ENCODE measurements at places on chromosomes 11 and 22.

DNA sequence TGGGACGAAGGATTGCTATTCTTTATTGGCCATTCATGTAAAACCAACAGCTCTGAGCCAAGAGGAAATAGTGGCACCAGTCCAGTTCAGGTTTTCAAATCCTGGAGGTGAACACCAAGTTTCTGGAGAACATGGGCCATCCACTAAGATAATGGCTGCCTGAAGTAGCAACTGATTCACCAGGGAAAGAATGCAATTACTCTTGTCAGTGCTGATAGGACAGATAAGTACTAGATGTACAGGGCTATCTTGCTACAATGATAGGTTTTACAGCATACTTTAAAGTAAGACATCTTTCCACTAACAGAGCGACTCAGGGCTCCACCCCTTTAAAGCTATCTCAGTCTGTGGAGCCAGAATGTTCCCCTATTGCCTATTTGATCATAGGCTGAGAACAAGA, 36.8 kb upstream of the APOA1 start:
- no peak for DNase-seq

DNA sequence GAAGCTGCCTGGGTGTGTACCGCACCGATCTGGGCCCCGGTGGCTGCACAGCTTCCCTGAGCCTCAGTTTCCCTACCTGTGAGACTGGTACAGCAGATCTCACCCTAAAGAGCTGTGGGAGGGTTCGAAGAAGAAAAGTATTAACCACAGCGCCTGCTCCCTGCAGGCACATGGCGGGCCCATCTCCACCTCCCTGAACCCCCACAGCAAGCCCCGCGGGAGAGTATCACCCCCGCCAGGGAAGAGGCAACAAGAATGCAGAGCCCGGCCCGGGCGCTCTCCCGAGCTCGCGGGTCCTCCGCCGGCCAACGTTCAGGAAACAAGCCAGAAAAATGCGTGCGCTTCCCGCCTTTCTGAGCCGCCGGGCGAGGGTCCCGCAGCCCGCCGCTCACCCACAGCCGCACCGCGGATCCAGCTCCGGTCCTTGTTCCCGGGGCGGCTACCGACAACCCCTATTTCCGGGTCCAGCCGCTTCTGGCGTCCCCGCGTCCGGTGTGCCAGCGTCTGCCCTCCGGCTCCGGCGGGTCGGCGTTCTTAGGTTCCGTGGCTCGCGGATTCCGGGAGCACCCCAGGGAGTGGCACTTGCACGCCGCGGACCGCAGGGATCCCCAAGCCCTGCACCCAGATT, at the start of gene TOP3B:
TOP3B (minus strand) TSS at position 450 of the 628 bp plus-strand sequence. CDS start 7,078 bp downstream, outside the sequence.
- DNase-seq, result peak; percentile 79

DNA sequence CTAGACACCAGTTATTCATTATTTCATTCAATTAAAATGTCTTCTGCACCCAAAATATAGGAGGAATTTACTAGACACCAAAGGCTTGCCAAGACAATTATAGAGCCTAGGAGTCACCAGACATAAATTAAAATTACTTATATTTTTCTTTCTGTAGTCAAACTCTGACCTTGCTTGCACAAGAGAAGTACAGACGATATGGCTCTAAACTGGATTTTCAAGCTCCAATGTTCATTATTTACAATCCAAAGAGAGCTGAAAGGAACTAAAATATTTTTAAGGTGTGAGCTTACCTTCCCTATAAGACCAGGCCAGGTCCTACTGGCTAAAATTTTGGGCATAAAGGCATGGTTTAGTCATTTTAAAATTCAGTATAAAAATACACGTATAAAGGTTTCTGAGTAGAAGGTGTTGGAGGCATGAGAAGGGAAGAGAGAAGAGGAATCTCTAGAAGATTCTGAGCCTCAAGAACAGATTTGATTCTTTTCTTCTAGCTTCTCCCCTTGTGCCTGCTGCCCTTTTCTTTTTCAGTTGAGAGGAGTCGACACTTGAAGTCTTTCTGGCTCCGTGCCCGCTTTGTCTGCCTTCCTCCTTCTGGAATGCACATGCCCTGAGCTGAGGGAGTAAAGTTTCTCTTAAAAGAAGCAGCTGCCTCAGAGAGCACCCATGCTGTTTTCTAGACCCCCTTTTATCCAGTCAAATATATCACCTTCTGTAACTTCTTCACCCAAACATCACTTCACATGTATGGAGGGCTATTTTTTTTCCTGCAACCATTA, 13.5 kb downstream of the C11orf97 start:
- DNase-seq, result no peak

GRCh38 chr22:37765953-37766576, 41.7 kb upstream of the GCAT start:
- DNase-seq, result no peak

DNA sequence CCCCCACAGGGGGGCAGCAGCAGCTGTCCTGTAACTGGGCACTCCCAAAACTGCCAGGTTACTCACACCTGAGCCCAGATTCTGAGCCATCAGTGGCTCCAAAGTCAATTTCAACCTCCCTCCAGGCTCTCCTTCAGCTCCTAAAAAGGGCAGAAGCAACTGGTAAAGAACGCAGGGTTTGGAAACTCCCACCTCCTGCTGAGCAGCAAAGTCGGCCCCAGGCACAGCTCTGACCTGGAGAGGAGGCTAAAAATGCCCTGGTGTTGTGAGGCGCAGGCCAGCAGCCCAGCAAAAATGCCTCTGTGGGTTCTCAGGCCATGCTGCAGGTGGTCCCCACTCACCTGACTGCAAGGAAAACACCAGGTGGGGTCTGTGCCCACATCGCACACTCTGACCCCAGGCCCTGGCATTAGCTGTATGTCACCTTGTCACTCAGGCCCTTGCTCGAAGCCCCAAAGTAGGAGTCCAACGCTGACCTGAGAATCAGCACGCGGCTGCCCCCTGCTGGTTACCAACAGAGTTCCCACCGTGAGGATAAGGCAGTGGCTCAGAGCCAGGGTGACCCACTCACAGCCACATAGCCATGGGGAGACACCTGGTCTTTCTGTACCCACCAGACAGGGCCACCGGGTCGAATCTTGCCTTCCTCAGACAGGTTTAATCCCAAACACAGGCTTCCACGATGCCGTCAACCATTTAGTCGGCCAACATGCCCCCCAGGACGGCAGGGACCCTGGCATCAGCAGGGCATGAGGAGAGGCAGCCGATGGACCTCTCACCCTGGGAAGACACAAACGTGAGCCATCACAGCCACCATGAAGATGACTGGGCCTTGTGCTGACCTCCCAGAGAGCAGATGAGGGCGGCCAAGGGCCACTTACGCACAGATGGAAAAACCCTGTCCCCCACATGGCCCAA, 11.1 kb downstream of the POLR3H start:
- peak; percentile 39 for DNase-seq

GRCh38 chr11:64453466-64453865, 94.5 kb downstream of the RPS6KA4 start:
- no peak for DNase-seq

DNA sequence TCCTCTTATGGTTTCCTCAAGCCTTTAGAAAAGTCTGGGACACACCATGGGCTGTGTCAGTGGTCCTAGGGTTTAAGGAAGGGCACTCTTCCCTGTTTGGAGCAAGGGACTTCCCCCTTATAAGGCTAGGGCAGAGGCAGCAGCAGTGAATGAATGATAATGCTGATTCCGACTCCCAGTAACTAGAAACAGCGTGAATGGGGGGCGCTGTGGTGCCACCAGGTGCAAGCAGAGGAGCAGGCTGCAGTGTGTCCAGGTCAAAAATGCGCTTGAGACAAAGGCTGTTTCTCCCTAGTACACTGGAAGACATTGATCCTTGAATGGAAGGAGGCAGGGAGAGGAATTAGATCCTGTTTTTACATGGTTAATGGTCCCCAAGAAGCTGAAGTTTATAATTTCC, 11.6 kb upstream of the RIC3 start:
- DNase-seq, result no peak

DNA sequence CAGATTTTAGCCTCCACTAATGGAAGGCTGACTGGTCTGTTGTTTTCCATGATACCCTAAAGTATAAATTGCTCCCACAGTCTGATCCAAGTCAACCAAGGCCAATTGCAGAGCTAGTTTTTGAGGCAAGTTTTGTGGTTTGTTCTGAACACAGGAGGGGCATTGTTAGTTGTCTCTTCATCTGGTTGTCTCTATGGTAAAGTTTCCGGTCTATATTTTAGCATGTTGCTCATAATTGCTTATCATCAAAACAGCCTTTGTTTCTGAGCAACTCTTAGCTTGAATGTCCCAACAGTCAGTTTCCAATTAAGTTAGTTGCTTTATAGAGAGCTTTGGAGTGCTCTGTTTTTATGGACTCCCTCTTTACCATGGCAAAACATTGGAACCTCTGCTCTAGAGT, 217.6 kb upstream of the CARD18 start:
- no peak for DNase-seq

GRCh38 chr11:71140206-71140919, 112.0 kb downstream of the SHANK2 start:
- DNase-seq, result no peak

DNA sequence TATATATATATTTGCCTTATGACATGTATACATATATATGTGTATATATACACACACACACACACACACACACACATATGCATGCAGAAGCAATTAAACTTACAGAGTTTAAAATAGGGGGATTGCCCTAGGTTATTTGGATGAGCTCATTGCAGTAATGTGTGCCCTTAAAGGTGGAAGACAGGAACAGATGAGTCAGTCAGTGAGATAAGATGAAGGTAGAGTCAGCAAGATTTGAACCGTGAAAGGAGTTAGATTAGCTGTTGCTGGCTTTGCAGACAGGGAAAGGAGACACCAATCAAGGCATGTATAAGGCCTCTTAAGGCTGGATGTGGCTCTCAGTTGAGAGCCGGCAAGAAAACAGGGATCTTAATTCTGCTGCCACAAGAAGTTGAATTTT, 902.4 kb upstream of the RAG2 start:
- DNase-seq, result no peak

DNA sequence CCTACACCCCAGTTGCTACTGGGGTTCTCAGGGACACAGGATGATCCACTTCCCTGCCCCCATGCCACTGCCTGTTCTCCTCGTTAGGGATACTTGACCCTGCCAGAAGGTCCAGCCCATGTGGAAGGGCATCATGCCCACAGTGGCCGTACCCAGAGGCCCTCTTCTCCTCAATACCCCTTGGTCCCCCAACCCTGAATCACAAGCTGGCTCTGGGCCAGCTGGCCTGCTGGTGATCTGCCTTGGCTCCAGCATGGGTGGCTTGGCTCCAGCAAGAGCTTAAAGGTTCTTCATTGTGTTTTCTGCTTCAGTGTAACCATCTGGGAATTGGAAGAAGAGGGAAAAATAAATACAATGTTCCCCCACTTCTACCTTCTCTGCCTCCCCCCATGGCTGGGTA, 11.1 kb upstream of the TPBGL start:
- DNase-seq, result no peak

DNA sequence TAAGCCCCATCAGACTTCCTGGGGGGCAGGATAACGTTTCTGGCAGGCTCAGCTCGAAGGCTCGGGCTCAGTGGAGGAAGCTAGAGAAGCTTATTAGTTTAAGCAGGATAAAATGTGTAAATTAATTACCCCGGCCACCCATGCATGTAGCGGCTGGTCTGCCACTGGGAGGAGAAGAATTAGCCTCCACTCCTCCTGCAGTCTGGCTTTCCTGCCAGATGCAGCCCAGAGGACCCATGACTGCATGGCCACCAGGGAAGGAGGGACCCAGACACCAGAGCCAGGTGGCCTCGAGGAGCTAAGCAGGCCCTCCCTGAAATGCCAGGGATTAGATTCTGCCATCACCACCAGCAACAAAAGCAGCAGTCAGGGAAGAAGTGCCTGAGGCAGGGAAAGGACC, 32.3 kb downstream of the TRIM29 start:
- DNase-seq, result no peak

- no peak for DNase-seq
These were observed 1391.3 kb downstream of the TBC1D22A start for GRCh38 chr22:48153726-48154125.

GRCh38 chr11:31806928-31807798, 4.0 kb downstream of the PAX6 start:
- DNase-seq, result no peak

- no peak for DNase-seq
These were observed 2.4 kb downstream of the TSKU start for GRCh38 chr11:76785513-76785912.

DNA sequence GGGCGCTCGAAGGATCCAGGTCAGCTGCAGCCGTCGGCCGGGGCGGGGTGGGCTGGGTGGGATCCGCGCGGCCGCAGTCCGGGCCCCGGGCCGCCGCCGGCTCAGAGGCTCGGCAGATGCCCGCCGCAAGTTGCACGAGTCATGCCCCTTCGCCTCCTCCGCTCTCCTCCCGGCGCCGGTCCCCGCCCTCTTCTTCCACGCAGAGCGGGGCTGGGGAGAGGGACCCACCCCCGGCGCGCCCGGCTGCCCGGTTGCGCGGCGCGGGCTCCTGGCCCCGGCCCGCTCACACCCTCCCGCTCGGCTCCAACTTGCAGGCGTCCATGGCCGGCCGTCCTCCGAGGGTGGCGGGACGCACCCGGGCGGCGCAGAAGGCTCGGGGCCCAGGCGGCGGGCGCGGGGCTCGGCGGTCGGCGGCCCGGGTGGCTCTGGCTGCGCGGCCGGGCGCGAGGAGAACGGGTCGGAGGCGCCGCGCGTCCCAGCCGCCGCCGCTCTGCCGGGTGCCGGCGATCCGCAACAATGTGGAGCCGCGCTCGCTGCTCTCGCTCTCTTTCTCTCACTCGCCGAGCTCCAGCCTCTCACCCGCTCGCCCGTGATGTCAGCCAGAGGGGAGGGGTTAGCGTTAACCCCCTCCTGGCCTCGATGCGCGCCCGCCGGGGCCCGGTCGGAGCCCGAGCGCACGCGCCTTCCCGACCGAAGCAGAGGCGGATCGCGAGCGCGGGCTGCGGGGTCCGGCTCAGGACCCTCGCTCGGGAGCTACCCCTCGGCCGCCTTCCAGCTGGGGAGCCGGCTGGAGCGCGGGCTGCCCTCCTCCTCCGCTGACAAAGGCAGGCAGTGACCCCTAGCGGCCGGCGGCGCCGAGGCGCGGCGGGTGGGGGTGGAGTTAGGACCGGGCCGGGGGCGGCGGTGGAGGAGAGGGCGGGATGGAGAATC, at the start of gene NECTIN1:
NECTIN1 (minus strand) TSS at position 550 of the 930 bp plus-strand sequence. CDS start 647 bp downstream, outside the sequence.
- DNase-seq, result peak; percentile 80

DNA sequence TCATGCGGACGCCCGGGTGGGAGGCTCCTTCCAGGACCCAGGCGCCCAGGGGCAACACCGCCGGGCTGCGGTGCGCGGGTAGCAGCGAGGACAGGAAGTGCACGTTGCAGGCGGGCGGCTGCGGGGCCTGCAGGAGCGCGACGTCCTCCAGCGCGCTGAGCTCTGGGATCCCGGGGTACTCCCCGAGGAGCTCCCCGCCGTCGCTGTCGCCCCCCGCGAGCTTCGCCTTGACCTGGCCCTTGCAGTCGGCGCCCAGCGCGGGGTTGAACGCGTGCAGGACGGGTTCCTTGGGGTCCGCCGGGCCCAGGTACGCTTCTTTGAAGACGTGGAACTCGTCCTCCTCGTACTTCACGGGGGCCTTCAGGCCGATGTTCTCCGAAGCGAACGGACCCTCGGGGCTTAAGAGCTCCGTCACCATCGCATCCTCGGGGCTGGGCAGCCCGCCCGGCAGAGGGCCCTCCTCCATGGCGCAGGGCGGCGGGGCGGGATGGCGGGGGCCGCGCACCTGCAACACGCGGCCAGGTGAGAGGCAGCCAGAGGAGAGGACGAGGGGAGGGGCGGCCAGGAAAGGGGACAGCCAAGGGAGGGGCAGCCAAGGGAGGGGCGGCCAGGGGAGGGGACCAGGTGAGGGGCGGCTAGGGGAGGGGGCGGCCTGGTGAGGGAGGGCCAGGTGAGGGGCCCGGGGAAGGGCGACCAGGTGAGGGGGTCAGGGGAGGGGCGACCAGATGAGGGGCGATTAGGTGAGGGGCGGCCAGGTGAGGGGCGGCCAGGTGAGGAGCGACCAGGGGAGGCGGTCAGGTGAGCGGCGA, 921 bp downstream of the TESMIN start:
- DNase-seq, result no peak

GRCh38 chr11:134139873-134140331, 71.0 kb downstream of the JAM3 start:
- no peak for DNase-seq

GRCh38 chr11:108853151-108853550, 188.3 kb downstream of the DDX10 start:
- no peak for DNase-seq

Measured in stimulated activated CD4-positive, alpha-beta T cell treated with anti-CD3 and anti-CD28 coated beads, Interleukin-1b, Interleukin-23, amount 100 ng/mL, for 4 hours (primary cell).